ENCODE measurements at places on chromosomes 1 and 21. TPM values are rescaled to one million over a fixed set of nuclear protein-coding genes. Genes with fewer than 3 reads are reported as not detected.

- DNase-seq, result no peak
Measured at GRCh38 chr1:149936170-149936991, at the start of gene MTMR11. Gene MTMR11, minus strand, starts transcription at chr1:149936879. Its CDS starts 232 bp downstream, at chr1:149936647.

DNA sequence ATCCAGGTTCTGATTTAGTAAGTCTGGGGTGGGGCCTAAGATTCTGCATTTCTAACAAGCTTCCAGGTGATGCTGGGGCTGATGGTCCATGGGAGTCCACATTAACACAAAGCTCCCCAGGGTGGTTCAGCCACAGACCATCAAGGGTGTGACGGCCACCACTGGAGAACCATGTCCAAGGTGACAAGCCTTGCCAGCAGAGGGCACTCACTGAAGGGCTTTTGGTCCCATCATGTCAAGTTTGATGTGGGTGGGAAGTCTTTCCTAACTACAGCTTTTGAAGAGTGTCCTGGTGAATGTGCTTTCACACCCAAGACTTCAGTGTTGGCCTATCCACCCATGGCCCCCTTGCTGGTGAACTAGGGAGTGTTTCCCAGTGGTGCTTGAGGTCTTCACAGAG lies 67.1 kb downstream of the UBE2T start:
- peak; percentile 21 for DNase-seq

DNA sequence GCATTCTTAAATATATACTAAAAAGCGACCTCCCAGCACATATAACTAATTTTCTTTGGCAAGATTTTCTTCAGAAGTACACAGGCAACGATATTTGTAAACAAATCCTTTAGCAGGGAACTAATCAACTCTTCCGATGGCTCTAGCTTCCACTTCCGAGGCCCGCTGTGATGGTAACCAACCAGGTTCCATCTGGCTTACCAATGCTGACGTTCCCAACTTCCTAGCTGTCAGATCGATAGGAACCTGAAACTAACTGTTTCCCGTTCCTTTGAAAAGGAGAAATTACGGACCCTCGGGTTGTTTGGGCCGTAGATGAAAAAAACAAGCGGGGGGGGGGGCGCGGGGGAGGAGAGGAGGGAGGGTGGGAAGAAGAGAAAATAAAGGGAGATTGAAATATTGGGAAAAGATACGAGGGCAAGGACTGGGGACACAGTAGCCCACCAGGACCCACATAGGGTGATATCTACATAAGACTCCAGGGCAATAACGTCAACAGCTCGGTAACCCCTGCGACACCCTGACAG lies 513 bp downstream of the GTF2B start:
- DNase-seq, result peak; percentile 36

GRCh38 chr1:86695400-86695799 lies 9.0 kb upstream of the SH3GLB1 start:
- DNase-seq, result no peak

OR2T29 gene
- total RNA-seq, result not detected

DNA sequence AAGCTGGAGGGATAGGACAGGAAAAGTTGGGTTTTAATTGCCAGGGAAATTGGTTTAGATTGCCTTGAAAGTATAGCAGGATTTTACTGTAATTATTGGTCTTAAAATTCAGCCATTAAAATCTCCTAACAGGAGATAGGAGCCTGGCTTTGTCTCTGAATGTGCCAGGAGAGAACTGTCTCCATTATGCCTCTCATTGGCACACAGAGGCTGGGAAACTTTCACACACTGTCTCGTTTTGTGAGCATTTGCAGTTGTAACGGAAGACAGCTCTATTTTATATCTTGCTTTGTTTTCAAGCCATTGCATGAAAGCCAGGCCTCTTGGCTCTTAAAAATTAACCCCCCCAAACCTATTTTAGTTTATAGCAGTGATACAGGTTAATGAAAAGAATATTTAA lies 12.5 kb downstream of the DNAJC6 start:
- DNase-seq, result no peak

DNA sequence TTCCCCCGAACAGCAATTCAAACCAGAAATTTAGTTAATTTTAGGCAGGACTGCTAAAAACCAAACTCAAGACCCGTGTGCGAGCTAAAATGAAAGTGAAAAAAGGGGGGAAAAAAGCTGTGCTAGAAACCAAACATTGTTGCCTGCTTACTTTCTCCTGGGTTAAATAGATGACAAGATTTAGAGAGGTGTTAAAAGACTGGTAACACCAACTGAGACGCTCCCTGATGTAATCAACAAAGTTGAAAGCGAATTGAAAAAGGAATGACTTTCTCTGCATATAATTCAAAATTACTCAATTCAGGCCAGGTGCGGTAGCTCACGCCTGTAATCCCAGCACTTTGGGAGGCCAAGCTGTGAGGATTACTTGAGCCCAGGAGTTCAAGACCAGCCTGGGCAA lies 6.8 kb downstream of the CDCA8 start:
- no peak for DNase-seq

KLF17 gene
- not detected for total RNA-seq

DNA sequence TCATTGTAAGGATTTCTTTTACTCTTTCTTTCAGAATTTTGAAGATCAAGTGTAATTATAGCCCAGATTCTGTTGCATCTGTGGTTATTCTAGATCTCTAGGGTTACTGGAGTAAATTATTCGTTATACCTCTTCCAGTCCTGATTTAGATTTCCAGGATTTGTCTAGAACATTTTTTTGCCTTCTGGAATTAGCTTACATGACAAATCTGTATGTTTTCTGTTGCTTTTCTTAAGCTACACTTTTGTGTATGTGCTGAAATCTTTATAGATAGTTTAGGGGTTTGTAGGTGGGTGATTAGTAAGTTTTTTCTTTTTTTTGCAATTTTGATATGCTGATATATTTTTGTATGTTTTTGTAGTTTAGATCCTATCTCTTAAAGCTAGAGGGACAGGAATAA lies 13.7 kb downstream of the RALGPS2 start:
- DNase-seq, result no peak

GRCh38 chr1:33298623-33299277 lies 22.1 kb downstream of the A3GALT2 start:
- DNase-seq, result peak; percentile 31

DNA sequence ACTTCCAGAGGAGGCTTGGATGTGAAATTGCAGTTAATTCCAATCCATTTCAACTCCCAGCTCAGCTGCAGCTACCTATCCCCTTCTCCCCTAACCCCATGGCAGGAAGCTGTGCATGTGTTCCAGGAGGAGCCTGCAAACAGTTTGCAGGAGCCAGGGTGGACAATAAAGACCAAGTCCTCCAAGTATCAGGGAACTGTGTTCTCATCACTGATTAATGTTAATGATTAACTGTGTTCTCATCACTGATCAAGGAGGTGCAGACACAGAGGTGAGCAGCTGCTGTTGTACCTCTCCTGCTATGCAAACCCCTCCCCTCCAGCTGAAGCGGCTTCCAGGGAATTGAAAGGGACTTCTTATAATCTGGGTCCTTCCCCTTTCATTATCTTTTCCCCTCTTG lies 19.2 kb downstream of the CLDN19 start:
- DNase-seq, result no peak

DNA sequence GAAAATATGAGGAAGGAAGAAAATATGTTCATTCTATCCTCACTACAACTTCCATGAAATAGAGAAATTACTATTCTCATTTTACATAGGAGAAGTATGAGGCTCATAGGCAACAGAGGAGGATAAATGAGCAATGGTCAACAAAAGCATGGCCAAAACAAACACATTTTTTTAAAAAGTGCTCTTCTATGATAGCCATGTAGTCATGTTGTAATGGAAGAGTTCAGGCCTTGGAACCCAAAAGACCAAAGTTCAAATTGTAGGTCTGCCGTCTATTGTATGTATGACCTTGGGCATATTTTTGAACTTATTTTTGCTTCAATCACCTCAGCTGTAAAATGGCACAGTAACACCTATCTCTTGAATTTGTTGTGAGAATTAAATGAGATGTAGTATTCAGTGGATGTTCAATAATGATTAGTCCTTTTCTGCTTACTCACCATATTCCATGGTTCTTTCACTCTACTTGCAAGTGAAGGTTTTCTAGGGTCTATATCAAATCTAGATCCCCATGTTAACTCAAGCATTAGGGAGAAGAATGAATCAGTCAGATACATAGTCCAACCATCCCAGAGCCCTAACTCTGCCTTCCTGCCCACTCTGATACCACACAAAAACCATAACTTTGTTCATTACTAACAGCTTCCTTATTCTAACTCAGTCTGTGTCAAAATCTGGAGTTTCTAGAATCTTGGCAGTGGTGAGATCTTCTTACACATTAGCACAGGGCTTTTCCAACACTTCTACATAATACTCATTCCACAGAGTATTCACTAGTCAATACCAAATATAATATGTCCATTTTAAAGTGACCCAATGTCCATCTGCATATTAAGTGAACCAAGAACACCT lies 353.2 kb downstream of the PLPP3 start:
- DNase-seq, result no peak

DNA sequence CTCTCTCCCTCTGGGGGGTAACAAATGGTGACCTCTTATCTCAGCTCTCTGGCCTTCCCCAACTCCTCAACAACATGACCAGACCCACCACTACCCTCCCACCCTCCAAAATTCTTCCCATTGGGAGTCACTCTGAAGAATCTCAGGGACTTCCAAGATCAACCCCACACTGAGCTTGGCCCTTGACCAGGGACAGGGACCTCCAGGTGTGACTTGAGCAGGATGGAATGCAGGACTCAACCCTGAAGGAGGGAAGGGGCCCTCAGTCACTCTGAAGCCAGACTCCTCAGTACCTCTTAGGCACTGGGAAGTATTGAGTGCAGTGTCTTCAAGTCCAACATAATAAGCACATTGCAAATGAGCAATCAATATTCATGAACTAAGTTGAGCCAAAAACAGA lies 1.9 kb downstream of the CASQ1 start:
- DNase-seq, result no peak

DNA sequence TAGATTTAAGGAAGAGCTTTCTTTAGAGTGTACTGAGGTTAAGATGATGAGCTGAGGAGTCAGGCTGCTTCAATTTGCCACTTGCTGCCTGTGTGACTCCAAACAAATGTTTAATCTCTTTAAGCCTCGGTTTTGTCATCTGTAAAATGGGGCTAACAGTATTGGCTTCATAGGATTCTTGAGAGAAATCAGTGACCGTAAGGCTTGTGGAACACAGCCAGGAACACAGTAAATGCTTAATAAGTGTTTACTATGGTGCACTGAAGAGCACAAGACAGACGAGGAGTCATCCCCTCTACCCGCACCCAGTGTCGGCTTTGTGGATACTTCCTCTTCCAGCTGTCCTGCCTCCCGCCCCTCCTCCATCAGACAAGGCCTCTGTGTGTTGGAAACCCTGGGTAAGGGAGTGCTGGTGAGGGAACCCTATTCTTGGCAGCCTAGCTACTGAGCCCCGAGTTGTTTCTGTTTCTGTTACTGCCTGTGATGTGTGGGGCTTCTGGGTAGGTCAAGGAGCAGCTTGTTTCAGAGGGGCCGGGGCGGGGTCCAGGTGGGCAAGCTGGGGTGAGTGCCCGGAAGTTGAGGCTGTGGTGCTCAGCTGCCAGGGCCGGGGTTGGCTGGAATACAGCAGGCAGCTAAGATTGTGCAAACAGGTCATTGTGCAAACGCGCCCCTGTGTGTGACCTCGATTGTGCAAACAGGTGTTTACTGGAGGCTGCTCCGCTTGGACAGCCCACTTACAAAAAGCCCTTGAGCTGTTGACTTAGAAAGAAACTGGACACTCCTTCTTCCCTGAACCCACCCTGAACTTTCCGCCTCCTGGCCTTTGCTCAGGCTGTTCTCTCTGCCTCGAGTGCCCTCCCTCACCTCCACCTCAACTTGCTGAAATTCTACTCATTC lies 4.0 kb upstream of the CSF3R start:
- no peak for DNase-seq

GJB3 gene
- total RNA-seq, result not detected

Data from naive thymus-derived CD4-positive, alpha-beta T cell (primary cell).